ENCODE measurements at places on chromosomes 6 and 20. TPM values are rescaled to one million over a fixed set of nuclear protein-coding genes. Genes with fewer than 3 reads are reported as not detected.

ETV7 gene
- 0.96 TPM for total RNA-seq

DNA sequence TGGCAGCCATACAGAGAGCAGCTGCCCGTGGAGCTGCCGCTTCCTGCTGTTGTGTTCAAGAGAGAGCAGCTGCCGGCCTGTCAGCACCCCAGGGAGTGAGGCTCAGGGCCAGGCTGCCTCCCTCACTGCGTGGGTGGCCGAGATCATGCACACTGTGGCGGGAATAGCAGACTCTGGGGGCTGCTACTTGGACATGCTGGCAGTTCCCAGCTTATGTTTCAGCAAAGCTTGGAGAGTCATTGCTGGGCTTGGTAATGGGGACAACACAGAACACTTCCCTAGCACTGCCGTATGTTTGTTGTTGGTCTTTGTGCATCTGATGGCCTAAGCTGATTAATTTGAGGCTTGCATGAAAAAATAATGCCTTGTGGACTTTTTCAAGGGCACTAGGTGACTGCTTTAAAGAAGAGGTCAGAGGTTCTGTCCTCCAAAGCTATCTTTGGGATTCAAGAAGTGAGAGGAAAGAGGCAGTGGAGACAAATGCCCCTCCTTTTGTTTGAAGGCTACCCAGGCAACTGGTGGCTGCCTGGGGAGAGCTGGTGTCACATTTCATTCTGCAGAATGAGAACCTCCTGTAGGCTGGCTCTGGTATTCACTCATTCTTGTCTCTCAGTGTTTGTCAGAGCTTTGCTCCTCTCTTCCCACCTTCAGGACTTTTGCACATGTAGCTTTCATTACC lies 18.8 kb downstream of the MRAP2 start:
- peak; percentile 49 for DNase-seq

DNA sequence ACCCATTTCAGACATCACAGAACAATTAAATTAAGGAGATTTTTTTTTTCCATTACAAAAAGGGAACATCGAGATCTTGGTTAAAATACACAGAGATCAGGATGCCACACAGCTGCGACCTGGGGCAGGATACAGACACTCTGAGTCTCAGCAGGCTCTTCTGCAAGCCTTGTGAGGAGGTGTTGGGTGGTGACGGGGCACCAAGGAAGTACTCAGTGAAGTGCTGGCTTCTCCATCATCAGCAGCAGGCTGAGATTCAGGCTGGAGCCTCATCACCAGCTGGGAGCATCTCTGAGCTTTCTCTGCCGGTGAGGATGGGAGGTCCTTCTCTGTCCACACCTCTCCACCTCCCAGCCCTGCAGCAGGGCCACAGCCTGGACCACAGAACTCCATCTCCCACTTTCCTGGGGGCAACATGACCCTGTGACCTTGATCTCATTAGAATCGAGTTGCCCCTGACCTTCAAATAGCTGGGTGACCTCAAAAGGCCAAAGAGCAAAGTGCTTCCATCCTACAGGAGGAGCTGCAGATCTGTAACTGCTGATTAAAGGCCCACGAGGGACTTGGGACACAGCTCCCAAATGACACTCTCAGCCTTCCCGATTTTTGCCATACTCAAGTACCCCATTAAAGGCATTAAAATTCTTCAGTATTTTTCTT lies 16.0 kb downstream of the PMEPA1 start:
- DNase-seq, result no peak

- no peak for DNase-seq
Observed at GRCh38 chr20:34988191-34988540, 32.5 kb downstream of the MYH7B start.

DNA sequence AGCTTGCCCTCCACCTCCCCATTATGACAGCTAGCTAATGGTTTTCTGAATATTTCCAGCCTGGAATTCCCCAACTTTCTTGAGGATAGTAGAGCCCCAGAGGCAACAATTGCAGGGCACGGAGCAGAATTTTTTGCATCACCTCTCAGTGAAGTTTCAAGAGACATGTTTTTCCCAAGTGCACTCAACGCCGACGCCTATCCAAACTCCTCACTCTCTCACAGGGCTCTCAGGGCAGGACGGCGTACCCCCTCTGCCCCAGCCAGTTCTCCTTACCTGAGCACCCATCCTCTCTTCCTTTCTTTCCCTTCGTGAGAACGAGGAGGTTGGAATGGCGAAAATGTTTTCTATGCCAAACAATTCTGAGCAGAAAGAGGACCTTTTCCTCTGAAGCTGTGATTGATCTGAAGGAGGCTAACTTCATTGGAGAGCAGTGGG lies 83.1 kb upstream of the FOXQ1 start:
- no peak for DNase-seq

FNDC1 gene
- 3.6 TPM for total RNA-seq

CHRNA4 gene
- 2.2 TPM for total RNA-seq

PSMF1 gene
- total RNA-seq, result 14.9 TPM

CST5 gene
- total RNA-seq, result not detected

AVP gene
- total RNA-seq, result not detected

DNA sequence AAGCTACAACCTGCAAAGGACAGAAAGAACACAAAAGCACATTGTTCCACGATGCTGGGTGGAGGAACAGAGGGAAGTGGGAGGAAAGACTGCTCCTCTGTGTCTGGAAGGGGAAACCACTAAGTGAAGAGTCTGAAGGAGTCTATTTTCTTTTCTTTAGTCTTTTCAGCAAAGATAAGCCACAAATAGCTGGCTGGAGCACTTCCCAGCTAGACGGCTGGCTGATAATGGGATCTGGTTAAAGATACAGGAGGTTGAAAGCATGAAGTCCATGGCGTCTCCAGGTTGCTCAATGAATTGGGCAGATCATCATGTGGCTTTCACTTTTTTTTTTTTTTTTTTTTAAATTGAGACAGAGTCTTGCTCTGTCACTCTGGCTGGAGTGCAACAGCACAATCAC lies 154.0 kb upstream of the KCNG1 start:
- DNase-seq, result peak; percentile 78

DNA sequence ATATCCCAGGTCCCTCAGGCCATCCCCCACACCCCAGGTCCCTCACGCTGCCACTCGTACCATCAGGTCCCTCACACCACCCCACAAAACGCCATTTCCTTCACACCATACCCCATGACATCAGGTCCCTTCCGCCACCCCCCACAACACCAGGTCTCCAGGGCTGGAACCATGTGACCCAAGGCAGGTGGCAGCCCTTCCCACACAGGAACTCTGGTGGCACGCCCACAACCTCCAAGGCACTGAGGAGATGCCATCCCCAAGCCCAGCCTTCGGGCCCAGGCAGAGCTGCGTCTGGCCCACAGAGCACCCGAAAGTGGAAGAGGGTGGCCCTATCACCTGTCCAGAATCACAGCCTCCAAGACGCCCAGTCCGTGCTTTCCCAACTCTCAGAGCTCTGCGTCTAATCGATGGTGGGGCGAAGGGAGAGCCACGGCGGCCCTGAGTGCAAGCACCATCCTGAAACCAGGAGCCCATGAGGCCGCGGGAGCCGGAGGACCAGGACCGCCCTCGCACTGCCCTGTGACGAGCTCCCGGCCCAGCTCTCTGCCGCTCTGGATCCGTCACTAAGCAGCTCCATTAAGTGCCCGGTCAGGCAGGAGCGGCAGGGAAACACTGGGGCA lies 12.7 kb downstream of the TAF4 start:
- no peak for DNase-seq

B3GALT4 gene
- total RNA-seq, result 7.7 TPM

GRCh38 chr6:55448451-55448850 lies 121.2 kb downstream of the GFRAL start:
- no peak for DNase-seq

DNA sequence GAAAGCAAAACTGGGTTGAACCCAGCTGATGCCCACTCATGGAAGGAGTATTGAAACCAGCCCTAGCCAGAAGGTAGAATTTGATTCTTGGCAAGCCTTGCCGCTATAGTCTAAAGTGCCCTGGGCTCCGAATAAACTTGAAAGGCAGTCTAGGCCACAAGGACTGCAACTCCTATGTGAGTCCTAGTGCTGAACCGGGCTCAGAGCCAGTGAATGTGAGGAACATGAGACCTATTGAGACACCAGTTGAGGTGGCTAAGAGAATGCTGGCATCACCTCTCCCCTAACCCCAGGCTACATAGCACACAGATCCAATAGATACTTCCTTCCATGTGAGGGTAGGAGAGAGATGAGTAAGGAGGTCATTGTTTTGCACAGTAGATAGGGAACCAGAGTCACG lies 3.5 kb upstream of the DEFB110 start:
- no peak for DNase-seq

DNA sequence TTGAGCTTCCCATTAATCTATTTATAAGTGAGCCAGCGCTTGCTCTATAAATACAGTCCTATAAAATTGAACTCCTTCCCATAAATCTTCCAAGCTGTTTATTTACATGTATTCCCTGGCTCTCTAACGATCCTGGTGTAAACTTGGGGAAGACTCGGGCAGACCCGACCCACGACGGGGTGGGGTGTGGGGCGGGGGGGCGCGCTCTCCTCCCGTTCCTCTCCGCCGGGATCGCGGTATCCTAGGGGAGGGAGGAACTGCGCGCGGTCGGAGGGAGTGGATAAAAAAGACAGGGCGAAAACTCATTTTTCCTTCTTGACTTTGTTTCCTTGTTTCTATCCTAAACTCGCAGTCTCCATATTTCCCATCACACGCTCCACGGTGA lies 31.1 kb downstream of the TFAP2B start:
- no peak for DNase-seq

GRCh38 chr20:8097307-8097706 lies 34.8 kb upstream of the PLCB1 start:
- no peak for DNase-seq

GRCh38 chr6:15653581-15653980 lies 9.2 kb downstream of the DTNBP1 start:
- no peak for DNase-seq

- DNase-seq, result no peak
Observed at GRCh38 chr6:47004463-47004862, 37.7 kb downstream of the ADGRF1 start.

Data from umbilical cord (tissue), 2 donors.